Activated CD4-positive, alpha-beta T cell treated with anti-CD3 and anti-CD28 coated beads, Interleukin-2, amount 50 U/mL, for 1 hour (primary cell): ENCODE measurements at places on chromosomes 1 and 21.
A peak's percentile ranks its signal among the peaks of the same experiment; 100 is the strongest.

DNA sequence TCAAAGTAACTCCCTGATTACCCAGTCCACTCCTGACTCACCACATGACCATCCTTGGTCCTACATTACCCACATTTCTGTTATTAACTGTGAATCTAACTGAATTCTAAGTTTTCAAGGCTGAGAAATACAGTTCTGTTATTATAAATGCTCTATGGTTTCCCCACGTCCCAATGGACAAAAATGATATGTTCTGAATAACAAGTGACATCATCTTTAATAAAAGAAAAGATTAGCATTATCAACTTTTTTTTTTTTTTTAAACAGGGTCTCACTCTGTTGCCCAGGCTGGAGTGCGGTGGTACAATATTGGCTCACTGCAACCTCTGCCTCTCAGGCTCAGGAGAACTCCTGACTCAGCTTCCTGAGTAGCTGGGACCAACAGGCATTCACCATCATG lies 59.6 kb downstream of the ZSWIM5 start:
- no peak for DNase-seq

DNA sequence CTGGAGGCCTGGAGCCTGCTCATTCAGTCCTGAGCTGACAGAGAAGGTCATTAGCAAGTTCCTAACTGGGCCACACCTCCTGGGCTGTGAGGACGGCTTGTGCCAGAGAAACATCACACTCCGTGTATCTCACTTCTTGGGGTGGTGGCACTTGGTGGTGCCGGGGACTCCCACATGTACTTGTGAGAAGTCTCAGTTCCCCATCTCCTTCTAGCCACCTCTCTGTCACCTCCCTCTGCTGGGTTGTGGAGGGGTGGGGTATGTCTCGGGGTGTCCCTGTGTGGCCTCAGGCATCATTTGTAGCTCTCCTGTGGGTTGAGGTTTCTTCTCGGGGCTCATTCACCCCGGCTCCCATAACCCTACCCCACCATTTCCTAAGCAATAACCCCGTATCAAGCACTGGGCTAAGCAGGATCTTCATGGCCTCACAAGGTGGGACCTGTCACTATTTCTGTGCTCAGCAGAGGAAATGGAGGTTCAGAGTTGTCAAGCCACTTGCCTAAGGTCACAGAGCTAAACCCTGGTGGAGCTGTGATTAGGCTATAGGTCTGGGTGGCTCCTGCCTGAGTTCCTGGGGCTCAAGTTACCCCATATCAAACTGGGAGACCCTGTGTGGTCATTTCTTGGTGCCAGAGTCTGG lies 62.5 kb downstream of the UBIAD1 start:
- no peak for DNase-seq

- DNase-seq = no peak
These were observed 36.1 kb downstream of the ST6GALNAC3 start for GRCh38 chr1:76110666-76111065.

DNA sequence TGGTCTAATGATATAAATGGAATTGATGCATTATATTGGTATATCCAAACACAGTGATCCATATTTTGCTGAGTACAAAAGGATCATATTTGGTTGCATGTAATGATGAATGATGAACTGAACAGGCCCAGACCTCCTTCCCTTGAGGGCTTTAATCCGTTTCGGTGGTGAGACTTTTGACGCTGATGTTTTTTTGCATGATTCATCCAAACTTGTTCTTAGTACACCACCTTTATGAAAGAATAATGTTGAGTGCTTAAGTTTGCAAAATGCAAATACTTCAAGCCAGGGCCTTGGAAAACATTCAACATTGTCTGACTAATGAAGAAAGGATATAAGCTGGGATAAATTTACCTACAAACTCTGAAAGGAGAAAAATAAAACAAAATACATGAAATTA lies 19.2 kb downstream of the HOOK1 start:
- DNase-seq = no peak

DNA sequence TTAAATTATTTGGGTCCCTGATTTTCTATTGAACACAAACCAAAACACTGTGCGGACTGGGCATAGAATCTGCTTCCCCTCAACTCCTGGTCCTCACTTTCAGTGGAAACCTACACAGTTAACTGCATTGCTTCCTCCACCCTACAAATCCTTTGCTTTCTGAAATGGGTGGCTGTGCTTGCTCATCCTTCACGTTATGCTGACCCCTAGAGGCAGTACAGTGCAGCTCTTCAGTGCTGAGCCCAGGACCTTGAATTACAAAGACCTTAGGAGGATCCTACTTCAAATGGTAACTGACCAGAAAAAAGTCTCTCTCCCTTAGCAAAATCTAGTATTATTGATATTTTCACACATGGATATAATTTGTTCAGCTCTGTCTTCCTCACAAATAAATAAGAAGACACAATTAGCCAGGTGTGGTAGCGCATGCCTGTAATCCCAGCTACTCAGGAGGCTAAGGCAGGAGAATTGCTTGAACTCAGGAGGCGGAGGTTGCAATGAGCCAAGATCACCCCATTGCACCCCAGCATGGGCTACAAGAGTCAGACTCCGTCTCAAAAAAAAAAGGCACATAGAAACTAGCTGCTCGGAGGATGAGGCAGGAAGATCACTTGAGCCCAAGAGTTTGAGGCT lies 63.4 kb upstream of the L1TD1 start:
- DNase-seq = peak; percentile 2

- no peak for DNase-seq
These were observed 1.1 kb upstream of the PCAT6 start for GRCh38 chr1:202809597-202810159.

GRCh38 chr1:177355575-177355974 lies 184.8 kb downstream of the BRINP2 start:
- DNase-seq = no peak

DNA sequence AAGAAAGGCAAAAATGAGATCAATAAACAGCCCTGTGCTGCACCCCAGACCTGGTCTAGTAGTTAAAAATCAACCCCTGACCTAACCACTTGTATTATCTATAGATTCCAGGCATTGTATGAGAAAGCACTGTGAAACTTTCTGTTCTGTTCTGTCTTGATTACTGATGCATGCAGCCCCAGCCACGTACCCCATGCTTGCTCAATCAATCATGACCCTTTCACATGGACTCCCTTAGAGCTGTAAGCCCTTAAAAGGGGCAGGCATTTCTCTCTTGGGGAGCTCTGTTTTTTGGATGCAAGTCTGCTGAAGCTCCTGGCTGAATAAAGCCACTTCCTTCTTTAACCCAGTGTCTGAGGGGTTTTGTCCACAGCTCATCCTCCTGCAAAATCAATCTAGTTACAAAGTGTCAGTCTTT lies 24.2 kb upstream of the CD34 start:
- no peak for DNase-seq
